ENCODE measurements at places on chromosomes 6 and 20. TPM values are rescaled to one million over a fixed set of nuclear protein-coding genes. Genes with fewer than 3 reads are reported as not detected.
A peak's percentile ranks its signal among the peaks of the same experiment; 100 is the strongest.

- no peak overlapping the region for H3K27ac ChIP-seq
- peak; percentile 25 for DNase-seq
- no peak overlapping the region for H3K4me3 ChIP-seq
- H3K36me3 ChIP-seq, result no peaks in the 10 kb centered on the region
Observed at GRCh38 chr6:161066511-161066910, 74.9 kb downstream of the MAP3K4 start.

- no peaks in the 10 kb centered on the region for H3K4me1 ChIP-seq
- no peaks in the 10 kb centered on the region for H3K36me3 ChIP-seq
- H3K27ac ChIP-seq, result no peak overlapping the region
- DNase-seq, result no peak
- no peaks in the 10 kb centered on the region for H3K27me3 ChIP-seq
- no peak overlapping the region for H3K4me3 ChIP-seq
Observed at GRCh38 chr20:16674243-16674642, 55.6 kb upstream of the SNRPB2 start.

DNA sequence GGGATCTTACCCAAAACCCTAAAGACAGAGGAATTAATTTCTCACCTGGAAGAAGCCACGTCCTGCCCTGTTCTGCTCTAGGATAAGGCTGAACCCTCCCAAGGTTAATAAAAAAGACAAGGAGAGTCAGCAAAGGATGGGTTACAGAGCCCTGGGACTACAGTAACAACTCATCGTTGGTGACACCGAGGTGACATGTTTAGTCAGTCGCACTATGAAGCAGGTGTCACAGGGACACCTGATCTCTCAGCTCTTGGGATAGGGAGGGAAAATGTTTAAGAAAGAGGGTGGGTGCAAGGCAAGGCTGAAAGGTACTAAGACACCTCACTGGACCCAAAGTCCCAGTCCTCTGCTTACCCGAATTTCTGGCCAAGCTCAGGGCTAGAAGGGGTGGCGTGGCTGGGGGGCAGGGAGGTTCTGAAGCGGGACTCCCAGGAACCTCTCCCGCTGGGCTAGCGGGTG, 562 bp downstream of the MOCS1 start:
- no peaks in the 10 kb centered on the region for H3K36me3 ChIP-seq
- no peaks in the 10 kb centered on the region for H3K27me3 ChIP-seq
- peaks cover 13% of the 10 kb centered on the region for H3K4me1 ChIP-seq
- peak overlapping the region; percentile 90 for H3K4me3 ChIP-seq
- H3K27ac ChIP-seq, result no peak overlapping the region

GRCh38 chr6:17986656-17987446, 584 bp downstream of the KIF13A start:
- peak overlapping the region; percentile 94 for H3K4me3 ChIP-seq
- no peaks in the 10 kb centered on the region for H3K27me3 ChIP-seq
- H3K36me3 ChIP-seq, result 0 out of 2 replicates have a peak, but pooled peaks cover under 1% of the 10 kb centered on the region
- peak overlapping the region; percentile 68 for H3K27ac ChIP-seq
- peaks cover 12% of the 10 kb centered on the region for H3K4me1 ChIP-seq

GRCh38 chr6:7532232-7532631, 9.2 kb upstream of the DSP start:
- no peak overlapping the region for H3K27ac ChIP-seq
- no peaks in the 10 kb centered on the region for H3K27me3 ChIP-seq
- no peak overlapping the region for H3K4me3 ChIP-seq

- H3K36me3 ChIP-seq, result no peaks in the 10 kb centered on the region
- no peak overlapping the region for H3K4me3 ChIP-seq
- no peaks in the 10 kb centered on the region for H3K27me3 ChIP-seq
- no peak overlapping the region for H3K27ac ChIP-seq
- DNase-seq, result peak; percentile 17
- H3K4me1 ChIP-seq, result no peaks in the 10 kb centered on the region
Observed at GRCh38 chr6:88238065-88238464, 71.9 kb upstream of the CNR1 start.

- peak overlapping the region; percentile 24 for H3K4me3 ChIP-seq
- H3K27ac ChIP-seq, result peak overlapping the region; percentile 38
- no peaks in the 10 kb centered on the region for H3K27me3 ChIP-seq
- no peaks in the 10 kb centered on the region for H3K36me3 ChIP-seq
- H3K4me1 ChIP-seq, result peaks cover 35% of the 10 kb centered on the region
Observed at GRCh38 chr20:53493311-53493857, 100.3 kb downstream of the ZNF217 start.

- DNase-seq, result peak; percentile 8
- H3K27me3 ChIP-seq, result no peaks in the 10 kb centered on the region
- H3K36me3 ChIP-seq, result 0 out of 2 replicates have a peak, but pooled peaks cover 2% of the 10 kb centered on the region
- H3K4me1 ChIP-seq, result peaks cover 17% of the 10 kb centered on the region
- no peak overlapping the region for H3K4me3 ChIP-seq
Observed at GRCh38 chr20:49052334-49052733, 6.2 kb downstream of the CSE1L start.

DNA sequence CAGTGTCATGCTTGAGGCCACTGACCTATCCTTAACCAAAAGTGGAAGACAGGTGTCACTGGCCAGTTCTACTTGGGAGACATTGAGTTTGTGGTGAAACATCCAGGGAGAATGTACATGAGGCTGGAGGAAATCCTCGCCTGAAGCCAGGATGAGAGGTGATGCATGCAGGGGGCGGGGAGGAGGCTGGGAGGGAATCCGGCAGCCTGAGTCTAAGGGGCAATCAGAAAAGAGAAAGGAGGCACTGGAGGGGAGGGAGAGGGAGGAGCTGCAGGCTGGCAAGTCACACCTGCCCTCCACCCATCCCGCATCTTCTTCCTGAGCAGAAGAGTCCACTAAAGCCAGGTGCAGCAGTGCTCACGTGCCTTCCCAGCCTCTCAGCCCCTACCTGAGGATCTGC, 14.9 kb upstream of the DDO start:
- no peak overlapping the region for H3K27ac ChIP-seq
- peaks cover 5% of the 10 kb centered on the region for H3K27me3 ChIP-seq
- DNase-seq, result no peak
- no peak overlapping the region for H3K4me3 ChIP-seq
- no peaks in the 10 kb centered on the region for H3K4me1 ChIP-seq

- no peaks in the 10 kb centered on the region for H3K36me3 ChIP-seq
- no peaks in the 10 kb centered on the region for H3K27me3 ChIP-seq
- H3K27ac ChIP-seq, result peak overlapping the region; percentile 44
- peaks cover 7% of the 10 kb centered on the region for H3K4me1 ChIP-seq
Observed at GRCh38 chr6:54335871-54336270, 27.6 kb downstream of the TINAG start.

DNA sequence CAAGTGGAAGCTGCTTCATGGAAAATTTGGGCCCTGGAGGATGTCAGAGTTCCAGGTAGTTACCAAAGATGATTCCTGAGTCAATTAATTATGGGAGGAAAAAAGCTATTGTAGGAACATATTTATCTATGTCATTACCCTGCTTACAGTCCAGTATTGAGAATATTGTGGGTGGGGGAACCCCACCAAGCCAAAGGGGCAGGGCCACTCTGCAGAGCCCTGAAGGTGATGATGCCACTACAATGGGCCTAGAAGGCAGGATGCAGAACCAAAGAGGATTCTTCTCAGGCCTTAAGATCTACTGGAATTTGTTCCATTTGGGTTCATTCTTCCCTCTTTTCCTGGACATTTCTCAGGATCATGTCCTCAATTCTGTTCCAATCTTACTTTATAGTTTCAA, 375.2 kb upstream of the MARCKS start:
- H3K27ac ChIP-seq, result no peak overlapping the region
- peaks cover 3% of the 10 kb centered on the region for H3K4me1 ChIP-seq
- H3K4me3 ChIP-seq, result no peak overlapping the region

HCRTR2 gene
- not detected for total RNA-seq

SCRT2 gene
- not detected for total RNA-seq

HLA-DPB1 gene
- total RNA-seq, result 14.9 TPM

CCN6 gene
- not detected for total RNA-seq

C4A gene
- total RNA-seq, result 4.8 TPM

PRKN gene
- total RNA-seq, result 0.63 TPM

CDKAL1 gene
- total RNA-seq, result 10.8 TPM

RFX6 gene
- total RNA-seq, result not detected

ZNF391 gene
- total RNA-seq, result 4.7 TPM
